ENCODE measurements at places on chromosomes 5 and 9.
A peak's percentile ranks its signal among the peaks of the same experiment; 100 is the strongest.

- no peak for DNase-seq
Observed at GRCh38 chr5:31496891-31497290, 35.0 kb downstream of the DROSHA start.

DNA sequence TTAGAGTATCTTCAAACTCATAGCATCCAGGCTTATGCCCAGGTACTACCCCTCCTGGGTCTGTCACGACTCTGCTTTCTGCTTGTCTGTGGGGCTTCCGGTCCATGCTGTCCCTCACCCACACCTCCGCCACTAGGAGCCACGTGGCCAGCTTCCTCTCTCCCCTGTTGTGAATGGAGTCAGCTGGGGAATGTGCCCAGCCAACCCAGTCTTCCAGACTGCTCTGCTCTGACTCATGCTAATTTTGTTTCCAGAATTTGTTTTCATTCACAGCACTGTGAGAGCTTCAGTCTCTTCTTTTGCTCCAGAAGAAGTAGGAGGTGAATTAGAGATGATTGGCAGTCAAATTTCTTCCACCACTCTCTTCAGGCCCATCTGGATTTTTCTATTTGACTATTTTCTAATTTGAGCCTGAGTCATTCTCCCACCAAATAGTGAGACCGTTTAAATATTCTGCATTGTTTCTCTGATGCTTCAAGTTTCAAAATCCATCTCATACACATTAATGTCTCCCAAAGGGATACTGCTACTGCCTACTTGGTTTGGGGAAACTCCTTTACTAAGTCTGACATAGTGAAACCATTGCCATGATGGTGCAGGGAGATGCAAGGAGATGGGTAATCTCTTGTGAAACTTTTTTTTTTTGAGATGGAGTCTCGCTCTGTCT lies 424.1 kb upstream of the KIF2A start:
- peak; percentile 65 for DNase-seq

DNA sequence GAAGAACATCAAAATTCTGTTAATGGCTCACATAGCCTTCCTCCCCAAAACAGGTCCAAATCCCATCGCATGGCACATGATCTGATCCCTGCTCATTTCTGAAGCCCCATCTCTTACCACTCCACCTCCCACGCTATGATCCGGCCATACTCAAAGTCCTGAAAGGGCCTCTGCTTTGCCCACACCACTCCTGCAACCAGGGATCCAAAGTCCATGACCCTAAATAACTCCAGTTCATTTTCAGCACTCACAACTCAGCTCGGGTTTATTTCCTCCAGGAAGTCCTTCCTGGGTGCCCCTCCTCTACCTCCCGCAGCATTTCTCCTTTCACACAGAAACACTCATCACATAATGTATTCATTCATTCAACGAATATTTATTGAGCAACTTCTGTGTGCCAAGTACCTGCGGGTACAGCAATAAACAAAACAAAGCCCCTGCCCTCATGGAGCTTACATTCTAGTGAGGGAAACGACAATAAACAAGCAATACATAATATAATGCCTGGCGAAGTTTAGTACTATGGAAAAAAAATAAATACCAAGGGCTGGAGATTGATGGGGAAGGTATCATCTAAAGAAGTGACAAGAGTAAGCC lies 2.7 kb downstream of the TTLL11 start:
- DNase-seq, result no peak

DNA sequence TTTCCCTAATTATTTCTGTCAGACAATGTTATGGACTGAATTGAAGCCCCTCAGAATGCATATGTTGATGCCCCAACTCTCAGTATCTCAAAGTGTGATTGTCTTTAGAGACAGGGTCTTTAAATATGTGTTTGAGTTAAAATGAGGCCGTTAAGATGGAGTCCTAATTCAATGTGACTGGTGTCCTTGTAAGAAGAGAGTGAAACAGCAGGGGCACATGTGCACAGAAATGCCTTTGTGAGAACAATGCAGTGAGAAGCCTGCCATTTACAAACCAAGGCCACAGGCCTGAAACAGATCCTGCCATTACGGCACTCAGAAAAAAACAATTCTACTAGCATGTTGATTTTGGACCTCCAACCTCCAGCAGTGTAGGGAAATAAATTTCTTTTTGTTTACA lies 483.0 kb upstream of the DMAC1 start:
- no peak for DNase-seq

DNA sequence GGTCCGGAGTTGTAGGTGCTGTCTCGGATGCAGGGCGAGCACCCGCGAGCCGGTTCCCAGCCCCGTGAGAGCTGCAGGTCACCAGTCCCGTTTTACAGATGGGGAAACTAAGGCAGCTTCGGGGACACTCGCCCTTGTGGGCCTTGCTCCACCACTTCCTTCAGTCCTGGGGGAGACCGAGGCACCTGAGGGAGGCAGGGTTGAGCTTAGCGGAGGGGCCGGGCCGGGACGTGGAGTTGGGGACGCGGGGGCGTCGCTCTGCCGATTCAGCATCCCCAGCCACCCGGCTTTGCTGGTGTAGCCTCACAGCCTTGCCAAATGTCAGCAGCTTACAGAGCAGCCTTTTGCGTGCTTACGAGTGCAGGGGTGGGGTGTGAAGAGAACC lies 530 bp downstream of the BBLN start:
- DNase-seq, result no peak
